ENCODE measurements at places on chromosomes 2 and 18.

DNA sequence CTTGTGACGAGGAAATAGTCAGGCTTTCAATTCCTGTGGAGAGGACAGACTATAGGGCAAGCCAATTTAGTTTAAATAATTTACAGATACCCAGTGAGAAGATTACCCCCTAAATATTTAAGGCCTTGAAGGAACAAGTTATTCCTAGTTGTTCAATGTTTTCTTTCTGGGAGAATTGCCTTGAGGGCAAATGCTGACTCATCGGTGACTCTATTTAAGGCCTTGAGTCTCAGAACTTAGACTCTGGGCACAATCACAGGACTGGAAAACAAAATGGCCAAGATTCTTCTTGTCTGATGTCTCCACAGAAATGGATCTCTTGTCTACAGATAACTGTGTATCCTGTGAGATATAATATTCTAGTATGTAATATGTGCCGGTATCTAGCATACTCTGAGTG lies 467.1 kb downstream of the SUCLG1 start:
- DNase-seq: no peak

DNA sequence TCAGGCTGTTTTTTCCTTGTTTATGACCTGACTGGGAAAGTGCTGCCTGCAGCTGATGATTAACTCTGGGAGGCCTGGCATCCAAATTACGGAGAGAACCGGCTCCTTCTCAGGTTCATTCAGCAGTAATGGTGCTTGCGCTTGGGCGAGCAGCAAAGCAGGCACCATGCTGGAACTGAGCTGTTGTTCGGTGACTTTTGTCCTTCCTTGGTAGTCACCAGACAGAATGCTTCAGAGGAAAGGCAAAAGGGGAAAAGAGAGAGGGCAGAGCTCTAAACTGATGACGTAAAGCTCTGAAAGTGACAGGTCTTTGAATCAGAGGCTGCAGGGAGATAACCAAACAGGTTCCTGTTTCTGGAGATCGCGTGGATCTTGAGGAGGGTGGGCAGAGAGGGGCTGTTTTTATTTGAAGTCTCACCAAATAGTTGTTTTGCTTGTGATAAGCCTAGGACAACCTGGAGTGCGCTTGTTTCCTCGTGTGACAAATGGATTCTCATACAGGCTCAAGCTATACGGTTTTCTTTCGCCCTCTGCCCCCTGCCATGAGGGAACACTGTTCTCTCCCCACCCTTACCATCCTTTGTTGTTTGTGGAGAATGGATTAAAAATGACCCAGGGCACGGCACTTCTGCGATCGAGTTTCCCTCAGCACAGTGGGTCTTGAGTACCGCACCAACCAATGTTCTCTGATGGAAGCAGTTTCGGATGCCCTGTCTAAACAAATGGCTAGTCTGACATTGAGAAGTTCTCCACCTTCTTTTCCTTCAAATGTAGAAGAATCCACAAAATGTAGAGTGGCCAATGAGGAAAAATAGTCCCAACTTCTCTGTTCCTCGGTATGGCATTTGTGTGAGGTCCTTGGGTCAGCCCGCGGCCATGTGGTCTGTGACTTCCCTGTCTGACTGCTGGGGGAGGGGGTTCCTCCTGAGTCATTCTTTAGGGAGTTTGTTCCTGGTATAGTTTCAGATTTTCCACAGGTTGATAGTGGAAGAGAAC lies 1.3 kb downstream of the RASGRP3 start:
- no peak for DNase-seq

GRCh38 chr18:76991021-76991688 lies 141.4 kb downstream of the MBP start:
- DNase-seq: no peak

DNA sequence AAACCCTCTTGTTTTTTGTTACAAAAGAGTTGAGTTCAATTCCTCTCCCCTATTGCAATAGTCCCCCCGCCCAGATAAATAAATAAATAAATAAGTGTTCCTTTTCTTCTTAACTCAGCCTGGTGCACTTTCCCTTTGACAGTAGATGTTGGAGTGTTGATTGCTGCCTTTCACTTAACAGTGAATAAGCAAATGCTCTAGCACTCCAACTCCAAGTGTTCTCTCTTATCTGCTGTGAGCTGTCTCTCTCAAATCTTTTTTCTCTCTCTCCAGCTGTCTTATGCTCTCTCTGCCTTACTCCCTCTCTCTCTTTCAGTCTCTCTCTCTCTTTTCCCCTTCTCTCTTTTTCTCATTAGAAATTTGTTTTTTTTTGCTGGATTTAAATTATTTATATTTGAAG lies 216.7 kb downstream of the TMX3 start:
- DNase-seq: no peak

GRCh38 chr2:24907116-24907515 lies 12.9 kb downstream of the ADCY3 start:
- no peak for DNase-seq

DNA sequence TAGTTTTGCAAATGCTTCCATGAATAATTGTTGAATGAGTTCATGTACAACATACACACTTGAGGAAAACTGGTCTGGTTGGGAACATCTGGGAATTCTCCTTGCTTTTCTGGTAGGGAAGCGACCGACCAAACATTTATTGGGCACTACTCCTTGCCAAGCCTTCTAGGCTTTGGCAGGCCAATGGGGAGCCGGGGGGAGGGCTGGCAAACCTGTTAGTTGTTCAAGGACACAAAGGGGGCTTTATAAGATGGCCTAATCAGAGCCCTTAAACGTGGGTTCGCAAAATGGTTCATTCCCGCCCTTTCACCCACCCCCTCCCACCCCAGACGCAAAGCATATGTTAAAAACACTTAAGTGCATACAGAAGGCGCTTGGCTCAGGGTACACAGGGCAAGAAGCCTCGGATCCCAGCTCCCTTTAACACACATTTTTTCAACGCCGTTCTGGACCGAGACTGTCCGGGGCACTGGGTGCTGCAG lies 844 bp upstream of the VSNL1 start:
- no peak for DNase-seq

DNA sequence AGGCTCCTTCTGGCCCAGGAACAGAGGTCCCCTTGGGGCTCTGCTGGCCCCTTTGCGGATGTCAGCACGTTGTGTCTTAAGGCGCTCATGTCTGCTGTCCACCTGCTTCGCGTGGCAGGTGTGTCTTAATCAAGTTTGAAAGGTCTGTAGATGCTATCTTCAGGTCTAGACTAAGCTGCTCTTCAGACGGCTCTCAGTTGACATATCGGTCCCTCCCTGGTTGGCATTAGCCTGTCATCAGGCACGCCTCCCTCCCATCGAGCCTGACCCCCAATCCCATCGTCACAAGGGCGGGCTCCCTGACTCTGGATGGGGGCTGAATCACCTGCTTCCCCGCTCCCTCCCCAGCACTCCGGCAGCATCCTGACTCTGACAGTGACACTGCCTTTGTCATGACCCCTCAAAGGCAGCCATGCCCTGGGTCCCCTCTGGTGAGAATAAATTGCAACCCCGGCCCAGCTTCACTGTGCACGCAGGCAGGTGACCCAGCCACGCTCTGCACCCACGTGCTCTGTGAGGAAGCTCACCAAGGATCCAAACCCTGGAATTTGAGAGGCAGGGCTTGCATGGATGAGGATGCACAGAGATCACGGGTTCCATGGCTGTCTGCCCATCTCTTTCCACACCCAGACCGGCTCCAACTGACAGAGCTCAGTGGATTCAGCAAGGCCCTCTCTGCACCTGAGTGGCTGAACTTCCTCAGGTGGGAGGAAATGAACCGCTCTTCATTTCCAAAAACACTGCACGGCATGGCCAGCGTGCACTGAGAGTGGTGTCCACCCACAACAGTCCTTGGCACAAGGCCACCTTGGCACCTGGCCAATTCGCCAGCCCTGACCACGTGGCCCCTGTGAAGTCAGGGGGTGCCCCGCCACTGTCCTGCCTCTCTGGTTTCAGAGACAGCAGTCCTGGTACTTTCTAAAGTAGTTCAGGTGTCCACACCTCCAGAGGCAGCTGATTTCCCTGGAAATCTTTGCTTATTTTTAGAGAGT lies 110.2 kb upstream of the GPC1 start:
- DNase-seq: no peak

DNA sequence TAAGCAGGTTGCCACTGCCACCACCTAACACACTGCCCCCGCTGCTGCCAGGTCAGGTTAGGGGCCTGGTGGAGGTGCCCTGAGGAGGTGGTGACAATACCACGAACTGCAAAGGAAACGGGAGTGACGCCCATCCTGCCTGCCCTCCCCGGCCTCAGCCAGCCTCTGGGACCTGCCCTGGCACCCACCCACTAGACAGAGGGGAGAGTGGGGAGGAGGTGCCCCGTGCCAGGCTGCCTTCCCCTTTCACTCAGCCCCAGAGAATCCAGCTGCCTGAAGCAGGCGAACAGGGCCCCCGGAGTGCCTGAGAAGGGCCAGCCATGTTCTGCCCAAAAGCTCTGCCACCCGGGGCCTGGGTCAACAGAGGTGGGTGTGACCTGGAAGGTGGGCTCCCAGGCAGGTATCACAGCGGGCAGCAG lies 44.5 kb upstream of the FOSL2 start:
- DNase-seq: no peak

DNA sequence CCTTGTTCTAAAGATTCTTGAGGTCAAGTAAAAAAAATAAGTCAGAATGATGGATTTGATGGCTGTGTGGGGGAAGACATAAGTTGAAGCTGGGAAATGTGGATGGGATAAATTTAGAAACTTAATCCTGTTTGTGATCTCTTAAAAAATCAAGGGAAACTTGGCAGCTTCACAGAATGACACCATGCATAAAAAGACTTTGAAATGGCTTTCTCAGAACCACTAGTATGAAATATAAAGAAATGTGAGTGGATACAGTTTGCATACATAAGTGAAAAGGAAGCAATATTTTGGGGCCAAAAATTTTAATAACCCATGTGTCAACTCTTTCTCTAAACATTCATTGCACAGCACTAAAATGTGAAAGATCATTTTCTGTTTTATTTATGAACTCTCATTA lies 21.7 kb downstream of the CDH19 start:
- no peak for DNase-seq

- DNase-seq: no peak
These were observed 349.1 kb upstream of the ACVR2A start for GRCh38 chr2:147495734-147496133.

- DNase-seq: no peak
These were observed 93.7 kb downstream of the TMEM17 start for GRCh38 chr2:62412347-62412742.

DNA sequence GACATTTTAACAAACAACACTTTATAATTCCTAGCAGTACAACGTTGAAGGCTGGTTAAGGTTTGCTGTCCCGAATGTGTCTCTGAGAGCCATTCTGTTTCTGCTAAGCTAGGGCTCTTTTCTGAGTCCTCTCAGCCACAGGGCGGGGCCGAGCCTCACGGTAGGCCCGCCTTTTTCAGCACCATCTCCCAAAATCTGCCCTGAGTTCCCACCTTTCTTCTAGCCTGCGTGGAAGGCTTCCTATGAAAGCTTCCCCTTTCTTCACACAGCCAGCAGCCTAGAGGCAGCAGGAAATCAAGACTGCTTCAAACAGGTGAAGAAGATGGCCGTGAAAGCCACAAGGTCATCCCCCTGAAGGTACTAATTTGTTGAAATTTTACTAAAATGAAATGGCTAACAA lies 255.5 kb downstream of the CDH2 start:
- no peak for DNase-seq

- DNase-seq: no peak
These were observed 1.5 kb upstream of the MPPE1 start for GRCh38 chr18:11909591-11910026.

- no peak for DNase-seq
These were observed 444.5 kb downstream of the CMPK2 start for GRCh38 chr2:6421138-6421730.

DNA sequence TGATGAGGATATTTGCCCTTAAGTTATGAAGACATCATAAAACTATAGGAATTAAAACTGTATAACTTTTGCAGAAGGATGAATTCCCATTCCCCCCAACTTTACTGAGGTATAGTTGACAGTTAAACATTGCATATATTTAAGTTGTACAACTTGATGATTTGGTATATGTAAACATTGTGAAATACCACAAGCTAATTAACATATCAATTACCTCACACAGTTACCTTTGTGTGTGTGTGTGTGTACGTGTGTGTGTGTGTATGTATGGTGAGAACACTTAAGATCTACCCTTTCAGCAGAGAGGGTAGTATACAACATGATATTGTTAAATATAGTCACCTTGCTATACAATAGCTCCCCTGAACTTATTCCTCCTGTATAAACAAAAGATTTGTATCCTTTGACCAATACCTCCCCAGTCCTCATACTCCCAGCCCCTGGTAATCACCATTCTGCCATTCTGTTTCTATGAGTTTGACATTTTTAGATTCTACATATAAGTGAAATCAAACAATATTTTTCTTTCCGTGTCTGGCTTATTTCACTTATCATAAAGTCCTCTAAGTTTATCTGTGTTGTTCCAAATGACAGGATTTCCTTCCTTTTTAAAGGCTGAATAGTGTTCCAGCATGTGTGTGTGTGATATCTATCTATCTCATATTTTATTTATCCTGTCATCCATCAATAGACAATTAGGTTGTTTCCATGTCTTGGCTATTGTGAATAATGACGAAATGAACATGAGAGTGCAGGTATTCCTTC lies 48.2 kb upstream of the FAM136A start:
- DNase-seq: no peak

DNA sequence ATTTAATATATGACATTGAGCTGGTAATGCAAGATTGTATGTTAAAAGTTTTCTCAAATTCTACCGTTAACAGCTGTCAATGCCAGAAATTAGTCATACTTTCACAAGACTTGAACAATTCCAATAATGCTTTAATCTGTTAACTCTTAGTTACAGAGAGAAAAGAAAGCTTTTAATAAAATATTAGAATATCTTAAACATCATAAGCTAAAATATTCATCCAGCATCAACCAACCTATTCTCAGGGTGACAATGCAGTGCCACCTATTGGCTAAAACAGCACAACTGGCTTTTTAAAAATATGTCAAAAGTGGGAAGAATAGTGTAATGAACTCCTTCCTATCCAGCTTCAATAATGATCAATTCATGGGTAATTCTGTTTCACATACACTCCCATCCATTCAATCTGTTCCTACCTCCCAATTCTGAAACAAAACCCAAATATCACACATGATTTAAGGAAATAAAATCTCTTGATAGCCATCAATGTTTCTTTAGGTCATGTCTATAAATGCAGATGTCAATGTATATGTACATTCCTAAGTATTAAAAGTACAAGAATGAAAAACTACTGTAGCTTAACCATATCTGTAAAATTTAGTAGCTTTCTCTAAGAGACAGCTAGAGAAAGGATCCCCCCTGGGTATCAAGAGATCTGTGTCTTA lies 79.8 kb upstream of the CCDC141 start:
- DNase-seq: no peak

DNA sequence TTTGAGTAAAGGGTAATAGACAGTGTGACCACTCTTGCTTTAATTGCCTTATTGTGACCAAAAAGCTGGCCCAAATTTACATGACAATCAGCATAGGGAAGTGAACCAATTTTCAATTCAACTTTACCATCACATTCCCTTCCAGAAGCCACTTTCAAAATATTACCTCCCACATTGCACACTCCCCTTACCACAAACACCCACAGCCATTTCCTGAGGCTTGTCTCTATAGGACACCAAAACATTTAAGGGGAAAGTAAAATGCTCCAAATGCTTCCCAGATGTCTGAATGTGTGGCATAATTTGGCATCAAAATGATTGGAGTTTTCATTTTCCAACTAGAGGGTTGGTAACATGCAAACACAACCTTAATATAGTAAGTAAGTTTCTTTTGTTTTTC lies 616.1 kb downstream of the SLC4A3 start:
- DNase-seq: no peak
